ENCODE measurements at places on chromosomes 12 and 14.
A peak's percentile ranks its signal among the peaks of the same experiment; 100 is the strongest.

DNA sequence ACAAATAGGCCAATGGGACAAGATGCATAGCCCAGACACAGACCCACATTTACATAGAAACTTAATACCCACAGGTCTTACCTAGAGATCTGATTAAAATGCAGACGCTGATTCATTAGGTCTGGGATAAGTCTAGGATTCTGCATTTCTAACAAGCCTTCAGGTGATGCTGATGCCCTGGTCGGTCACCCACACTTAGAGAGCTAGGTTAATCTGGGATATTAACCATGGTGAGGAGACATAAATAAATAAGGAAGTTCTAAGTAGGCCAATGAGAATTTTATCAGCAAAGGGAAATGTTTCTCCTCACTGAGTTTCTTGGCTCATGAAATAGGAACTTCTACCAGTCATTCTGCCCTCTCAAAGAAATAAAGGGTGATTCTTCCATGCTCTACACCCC, 120.1 kb downstream of the BMP4 start:
- DNase-seq = no peak

DNA sequence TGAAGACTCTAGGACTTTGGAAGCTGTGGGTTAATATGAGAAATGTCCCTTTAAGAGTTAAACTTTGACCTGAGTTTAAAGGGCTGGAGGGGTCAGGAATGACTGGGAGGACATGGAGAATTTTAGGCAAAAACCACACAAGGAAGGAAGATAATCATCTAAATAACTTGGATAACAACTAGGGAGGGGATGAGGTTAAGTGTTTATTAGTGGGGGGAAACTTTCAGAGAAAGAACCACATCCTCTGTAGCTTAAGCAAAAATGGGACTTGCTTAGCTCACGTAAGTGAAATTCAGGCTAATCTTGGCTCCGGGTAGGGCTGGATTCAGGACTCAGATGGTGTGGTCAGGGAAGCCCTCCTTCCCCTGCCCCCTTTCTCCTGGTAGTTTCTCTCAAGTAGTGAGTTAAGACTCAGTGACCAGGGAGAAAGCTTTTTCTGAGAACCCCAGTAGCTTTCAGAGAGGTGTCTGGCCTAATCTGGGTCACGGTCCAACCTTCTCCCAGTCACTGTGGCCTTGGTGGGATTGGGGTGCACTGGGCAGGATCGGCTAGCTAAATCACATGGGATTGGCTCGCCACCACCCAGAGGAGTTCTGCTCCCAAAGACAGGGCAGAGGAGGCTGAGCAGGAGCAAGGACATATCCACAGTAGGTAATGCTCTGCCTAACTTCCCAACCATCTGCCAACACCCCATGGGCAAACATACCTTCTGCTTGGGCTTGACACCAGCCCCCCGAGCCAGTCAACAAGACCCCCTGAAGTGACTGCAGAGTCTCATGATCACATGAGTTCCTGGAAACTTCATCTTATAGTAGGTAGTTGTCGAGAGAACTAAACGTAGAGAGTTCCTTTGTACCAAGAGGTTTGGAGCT, 52.8 kb downstream of the ARF6 start:
- DNase-seq = no peak

DNA sequence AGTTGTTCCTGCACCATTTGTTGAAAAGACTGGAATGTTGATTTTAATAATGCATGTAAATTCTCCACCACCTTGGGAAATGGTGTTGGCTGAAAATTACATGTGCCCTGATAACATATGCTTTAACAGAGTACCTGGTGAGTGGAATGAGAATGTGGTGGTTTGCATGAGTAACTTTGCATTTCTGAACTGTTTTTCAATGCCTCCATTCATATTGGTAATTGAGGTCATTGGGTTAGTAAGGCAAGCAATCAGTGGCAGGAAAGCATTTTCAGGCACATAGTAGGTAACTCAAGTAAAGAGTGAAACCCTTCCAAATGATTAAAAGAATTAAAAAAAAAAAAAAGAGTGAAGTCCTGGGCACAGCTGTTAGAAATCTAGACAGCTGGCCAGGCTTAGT, 32.2 kb upstream of the BICD1 start:
- no peak for DNase-seq

- DNase-seq = no peak
Observed at GRCh38 chr14:55373784-55374705, 37.6 kb downstream of the ATG14 start.

DNA sequence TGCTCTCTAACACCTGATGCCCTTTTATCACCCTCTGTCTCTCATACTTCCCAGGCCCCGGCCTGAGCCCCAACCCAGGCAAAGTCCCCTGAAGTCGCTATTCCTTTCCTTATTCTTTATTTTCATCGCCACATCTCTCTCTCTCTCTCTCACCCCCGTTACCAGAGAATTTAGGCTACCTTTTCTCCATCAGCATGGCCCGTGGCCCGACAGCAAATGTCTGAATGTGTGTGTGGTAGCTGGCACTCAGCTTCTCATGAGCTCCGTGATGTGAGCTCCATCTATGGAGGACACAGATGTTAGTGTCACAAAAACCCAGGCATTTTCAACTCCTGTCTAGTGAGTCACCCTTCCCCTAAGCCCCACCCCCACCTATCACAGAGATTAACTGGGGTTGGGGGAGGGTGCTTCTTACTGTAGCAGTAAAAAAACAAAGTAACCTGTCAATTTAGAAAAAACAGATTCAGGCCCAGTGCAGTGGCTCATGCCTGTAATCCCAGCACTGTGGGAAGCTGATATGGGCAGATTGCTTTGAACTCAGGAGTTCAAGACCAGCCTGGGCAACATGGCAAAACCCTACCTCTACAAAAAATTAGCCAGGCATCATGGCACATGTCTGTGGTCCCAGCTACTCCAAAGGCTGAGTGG, 53.8 kb downstream of the VCPKMT start:
- DNase-seq = no peak

DNA sequence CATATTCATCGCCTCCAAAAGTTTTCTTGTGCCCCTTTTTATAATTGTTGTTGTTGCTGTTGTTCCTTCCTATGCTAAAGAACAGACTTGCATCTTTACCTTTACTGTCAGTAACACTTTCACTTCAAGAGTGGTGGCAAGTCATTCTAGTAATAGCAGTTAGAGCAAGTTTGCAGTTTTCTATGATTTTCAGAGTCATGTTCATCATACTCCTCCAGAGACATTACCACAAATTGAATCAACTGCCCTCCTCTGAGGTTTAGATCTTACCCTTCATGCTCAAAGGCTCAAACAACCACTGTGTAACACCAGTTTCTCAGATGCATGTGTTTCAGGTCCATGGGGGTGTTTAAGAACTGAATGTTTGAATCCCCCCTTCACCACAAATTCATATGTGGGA, 763.4 kb downstream of the LRFN5 start:
- DNase-seq = no peak

GRCh38 chr14:106513302-106513701, 986.9 kb downstream of the TMEM121 start:
- no peak for DNase-seq

DNA sequence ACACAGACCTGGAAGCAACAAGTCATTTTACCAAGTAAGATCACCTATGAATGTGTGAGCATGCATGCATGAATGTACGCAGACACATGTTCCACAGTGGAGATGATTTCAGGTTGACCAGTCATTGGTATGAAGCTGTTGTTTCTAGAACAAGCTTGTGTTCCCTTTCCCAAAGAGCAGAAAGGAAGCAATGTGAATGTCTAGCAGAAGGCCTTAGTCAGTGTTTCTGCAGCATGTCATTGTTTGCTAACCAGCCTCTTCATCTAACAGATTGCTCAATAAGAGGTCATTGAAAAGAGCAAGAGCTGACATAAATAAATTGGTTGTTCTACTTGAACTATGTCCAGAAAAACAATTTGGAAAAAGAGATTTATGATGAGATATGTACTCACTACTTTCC, 191.4 kb downstream of the PLCZ1 start:
- no peak for DNase-seq

GRCh38 chr12:49664591-49665239, 41.4 kb downstream of the PRPF40B start:
- DNase-seq = no peak

DNA sequence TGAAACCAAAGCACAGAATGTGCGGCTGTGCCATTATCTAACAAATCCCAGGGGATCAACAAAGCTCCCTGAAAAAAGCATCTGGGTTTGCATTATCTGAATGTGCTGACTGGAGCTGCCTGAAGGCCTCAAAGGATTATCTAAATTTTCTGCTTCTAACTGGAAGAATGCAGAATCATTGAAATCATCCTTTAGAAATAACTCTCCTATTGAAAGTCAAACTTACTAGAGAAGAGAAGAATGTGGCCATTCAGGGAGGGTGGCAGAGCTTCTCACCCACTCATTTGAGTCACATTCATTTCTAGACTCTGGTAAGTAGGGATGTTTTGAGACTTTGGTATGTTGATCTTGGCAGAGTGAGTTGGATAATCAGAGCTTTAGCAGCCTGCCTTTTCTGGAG, 220.6 kb upstream of the RGS6 start:
- DNase-seq = no peak

GRCh38 chr12:117530796-117531195, 169.4 kb upstream of the NOS1 start:
- no peak for DNase-seq

DNA sequence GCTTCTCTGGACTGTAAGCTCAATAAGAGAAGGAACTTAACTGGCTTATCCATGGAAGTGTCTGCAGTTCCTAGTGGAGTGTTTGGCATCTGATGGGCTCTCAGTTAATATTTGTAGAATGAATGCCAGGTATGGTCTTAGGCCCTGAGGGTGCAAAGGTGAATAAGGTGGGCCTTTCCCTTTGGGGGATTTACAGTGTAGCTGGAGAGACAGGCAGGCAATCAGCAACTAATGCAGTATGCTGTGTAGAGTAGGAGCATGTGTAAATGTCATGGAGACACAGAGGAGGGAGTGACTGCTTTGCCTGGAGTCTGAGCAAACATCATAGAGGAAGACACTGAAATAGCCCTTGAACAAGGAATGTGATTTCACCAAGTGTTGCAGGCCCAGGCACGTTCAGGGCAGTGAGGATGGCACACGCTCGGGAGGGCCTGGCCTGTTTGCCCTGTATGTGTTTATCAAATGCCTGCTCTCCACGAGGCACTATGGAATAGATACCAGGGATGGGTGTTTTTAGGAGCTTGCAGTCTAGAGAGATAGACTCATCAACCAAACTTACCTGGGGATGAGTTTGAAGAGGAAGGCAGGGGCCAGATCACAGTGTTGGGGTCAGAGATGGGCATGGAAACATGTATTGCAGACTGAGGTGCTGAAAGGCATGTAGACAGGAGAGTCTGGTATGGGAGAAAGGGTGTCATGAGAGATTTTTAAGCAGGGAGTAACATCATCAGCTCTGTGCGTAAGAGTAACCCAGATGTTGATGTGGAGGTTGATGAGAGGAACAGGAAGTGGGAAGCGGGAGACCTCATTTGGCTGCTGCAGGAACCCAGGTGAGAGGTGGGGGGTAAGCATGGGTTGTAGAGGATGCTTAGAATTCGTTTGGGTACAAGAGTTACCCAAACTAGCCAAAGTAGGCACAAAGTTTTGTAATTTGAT, 54.1 kb downstream of the PLXNC1 start:
- no peak for DNase-seq

DNA sequence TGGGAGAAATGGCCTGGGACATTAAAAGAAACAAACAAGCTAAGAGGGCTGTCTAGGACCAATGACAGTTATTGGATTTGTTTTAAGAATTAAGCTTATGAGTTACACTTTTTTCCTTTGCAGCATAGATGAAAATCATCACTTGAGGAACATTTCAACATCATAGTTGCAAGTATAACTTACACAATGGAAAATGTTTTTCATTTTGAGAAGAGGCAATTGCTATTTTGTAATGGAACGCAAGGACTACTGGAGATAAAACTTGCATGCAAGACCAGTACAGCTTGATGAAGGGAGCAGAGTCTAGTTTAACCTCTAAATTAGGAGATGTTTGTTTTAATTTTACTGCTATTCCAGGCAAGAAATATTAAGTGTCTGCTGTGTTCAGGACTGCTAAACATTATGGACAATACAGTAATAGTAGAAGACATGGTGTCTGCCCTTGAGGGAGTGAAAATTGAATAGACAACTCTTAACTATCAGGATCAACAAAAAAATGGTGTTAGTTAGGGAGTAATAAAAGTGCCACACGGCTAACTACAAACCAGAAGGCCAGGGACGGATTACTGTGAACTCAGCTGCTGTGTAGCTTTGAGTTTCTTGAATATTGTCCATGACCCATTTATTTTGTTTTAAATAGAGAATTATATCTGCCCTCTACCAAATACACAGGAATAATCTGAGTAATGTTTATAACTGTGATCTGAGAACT, 374.5 kb downstream of the RAD51B start:
- no peak for DNase-seq

GRCh38 chr12:58458102-58458501, 462.2 kb downstream of the LRIG3 start:
- no peak for DNase-seq

- DNase-seq = peak; percentile 78
Observed at GRCh38 chr12:124525455-124525854, 42.0 kb downstream of the NCOR2 start.

DNA sequence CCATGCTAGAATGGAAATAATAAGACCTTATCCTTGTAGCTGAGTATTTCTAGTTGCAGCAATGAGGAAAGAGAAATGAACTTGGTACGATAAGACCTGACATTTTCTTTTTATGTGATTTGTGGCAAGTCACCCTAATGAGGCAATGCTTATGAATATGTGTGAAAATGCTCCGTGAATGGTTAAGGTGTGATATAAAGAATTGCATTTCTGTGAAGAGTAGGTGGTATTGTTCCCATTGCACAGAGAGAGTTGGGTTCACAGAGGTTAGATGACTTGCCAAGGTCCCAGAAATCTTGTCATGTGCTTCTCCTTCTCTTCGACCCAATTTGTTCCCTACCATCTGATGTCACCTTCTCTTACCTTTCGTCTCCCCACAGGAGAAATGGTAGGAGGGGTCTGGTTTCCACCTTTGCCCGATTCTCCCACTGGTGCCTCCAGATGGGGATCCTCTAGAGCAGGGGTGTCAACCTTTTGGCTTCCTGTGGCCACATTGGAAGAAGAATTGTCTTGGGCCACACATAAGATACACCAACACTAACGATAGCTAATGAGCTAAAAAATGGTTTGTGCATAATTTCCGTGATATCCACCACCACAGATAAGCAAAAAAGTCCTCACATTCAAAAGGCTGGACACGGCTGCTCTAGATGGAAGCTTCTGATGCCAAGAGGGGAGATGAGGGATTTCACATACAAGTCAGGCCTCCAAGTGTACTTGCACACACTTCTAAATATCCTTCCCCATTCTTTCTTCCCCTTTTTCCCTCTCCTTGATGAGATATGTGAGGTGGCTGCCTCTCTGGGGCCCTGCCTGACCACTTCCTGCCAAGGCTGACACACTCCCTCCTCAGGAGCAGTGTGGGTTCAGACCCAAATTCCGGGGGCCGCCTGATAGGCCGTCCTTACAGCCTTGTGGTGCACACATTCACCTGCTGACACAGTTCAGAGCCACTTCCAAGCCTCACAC, 96.1 kb downstream of the PLXNC1 start:
- peak; percentile 38 for DNase-seq

DNA sequence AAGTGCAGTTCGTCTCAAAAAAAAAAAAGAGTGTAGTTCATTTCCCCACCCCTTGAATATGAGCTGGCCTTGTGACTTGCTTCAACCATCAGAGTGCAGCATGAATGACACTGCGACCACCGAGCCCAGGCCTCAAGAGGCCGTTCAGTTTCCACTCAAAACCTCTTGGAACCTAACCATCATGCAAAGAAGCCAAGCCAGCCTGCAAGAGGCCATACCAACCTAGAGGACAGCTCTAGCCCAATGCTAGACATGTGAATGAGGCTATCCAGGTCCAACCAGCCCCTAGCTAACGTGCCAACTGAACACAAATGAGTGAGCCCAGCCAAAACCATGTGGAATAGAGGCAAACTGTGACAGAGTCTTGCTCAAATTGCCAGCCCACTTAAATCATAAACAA, 29.7 kb downstream of the R3HDM2 start:
- no peak for DNase-seq

GRCh38 chr14:68828698-68829097, 35.8 kb upstream of the ZFP36L1 start:
- DNase-seq = no peak

Data from femur (tissue), 1 donor.